ENCODE measurements at places on chromosomes 1 and 21.

DNA sequence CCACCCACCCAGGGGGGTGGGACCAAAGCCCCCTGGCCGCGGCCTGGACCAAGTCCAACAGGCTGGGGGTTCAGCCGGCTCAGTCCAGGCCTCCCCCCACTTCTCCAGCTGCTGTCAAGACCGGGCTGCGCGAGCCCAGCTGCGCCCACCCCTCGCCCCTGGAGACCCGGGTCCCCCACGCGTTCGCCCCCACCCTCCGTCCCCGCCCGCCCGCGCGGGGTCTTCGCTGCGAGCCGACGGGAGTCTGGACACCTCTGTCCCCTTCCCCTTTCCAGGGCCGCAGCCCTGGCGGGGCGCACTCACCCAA lies 253 bp downstream of the RAP1GAP start:
- no peak for DNase-seq

- peak; percentile 50 for DNase-seq
Observed at GRCh38 chr1:176949033-176949662, 215.4 kb downstream of the ASTN1 start.

- no peak for DNase-seq
Observed at GRCh38 chr1:206025283-206025820, 1.7 kb upstream of the CTSE start.

- DNase-seq = no peak
Observed at GRCh38 chr1:214277704-214278635, 3.0 kb upstream of the SMYD2 start.

- DNase-seq = no peak
Observed at GRCh38 chr21:25373126-25374082, 233.9 kb downstream of the MRPL39 start.

DNA sequence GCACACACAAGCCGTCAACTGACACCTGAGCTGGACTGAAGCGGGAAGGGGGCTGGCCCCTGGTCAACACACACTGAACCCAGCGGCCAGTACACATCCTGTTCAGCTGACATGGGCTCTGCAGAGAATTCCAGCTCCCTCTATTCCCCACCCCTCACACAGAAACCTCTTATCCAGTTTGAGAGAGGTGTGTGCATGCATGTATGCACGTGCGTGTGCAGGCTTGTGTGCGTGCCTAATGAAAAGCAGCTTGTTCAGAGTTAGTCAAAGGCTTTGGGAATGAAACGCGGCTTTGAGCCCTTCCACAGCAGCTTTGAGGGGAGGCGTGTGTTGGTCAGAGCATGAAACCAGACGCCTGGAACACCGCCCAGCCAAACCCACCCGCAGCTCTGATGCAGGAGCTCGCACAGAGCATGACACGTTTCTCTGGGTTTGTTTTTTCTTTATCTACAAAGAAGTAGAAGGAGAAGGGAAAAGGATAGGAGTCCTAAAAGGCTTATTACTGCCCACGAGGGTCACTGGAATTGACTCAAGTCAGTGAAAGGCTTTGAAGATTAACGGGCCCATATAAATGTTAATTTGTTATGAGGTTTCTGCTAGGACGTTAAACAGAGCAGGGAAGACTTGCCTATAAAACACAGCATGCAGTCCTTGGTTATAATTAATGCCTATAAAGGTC lies 184.2 kb downstream of the ETS2 start:
- DNase-seq = no peak

- peak; percentile 20 for DNase-seq
Observed at GRCh38 chr1:235442788-235443429, 61.3 kb downstream of the B3GALNT2 start.

DNA sequence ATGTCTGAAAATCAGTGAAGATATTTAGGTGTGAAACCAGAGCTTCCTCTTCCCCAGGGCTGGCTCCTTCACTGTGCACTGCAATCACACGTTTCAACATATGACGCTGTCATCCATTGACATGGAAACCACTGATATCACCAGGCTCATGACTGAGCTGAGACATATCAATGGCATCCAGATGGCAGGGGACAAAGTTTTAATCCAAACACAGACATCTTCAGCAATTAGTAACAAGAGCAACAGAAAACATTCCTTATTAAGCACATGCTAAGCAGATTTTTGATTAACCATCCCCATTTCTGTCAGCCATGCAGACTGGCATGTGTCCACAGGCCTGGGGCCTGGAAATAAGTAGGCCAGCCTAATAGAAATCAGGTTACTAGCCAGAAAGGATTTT lies 108.0 kb upstream of the ADAR start:
- no peak for DNase-seq

DNA sequence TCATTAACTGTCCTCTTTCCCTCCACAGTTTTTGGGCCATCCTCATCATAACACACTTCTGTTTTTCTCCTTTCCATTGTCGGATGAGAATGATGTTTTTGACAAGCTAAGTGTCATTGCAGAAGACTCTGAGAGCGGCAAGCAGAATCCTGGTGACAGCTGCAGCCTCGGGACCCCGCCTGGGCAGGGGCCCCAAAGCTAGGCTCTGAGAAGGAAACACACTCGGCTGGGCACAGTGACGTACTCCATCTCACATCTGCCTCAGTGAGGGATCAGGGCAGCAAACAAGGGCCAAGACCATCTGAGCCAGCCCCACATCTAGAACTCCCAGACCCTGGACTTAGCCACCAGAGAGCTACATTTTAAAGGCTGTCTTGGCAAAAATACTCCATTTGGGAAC lies 28.6 kb upstream of the IFNAR1 start:
- no peak for DNase-seq

DNA sequence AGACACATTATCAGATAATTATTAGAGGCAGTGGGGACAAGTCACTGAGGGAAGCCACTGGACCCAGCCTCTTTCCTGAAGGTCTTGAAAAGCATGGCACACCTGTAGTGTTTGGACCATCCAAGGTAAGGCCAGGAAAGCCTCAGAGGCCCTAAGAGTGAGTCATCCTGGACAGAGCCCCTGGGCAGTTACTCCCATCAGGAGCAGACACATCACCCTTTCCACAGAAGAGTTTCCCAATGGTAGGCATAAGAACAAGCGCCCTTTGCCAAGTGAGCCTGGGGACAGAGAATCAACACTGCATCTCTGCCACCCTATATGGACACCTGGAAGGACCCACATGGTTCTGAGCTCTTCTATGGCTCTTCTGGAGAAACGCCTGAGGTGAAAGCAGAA lies 136.0 kb downstream of the PLXNA2 start:
- no peak for DNase-seq

DNA sequence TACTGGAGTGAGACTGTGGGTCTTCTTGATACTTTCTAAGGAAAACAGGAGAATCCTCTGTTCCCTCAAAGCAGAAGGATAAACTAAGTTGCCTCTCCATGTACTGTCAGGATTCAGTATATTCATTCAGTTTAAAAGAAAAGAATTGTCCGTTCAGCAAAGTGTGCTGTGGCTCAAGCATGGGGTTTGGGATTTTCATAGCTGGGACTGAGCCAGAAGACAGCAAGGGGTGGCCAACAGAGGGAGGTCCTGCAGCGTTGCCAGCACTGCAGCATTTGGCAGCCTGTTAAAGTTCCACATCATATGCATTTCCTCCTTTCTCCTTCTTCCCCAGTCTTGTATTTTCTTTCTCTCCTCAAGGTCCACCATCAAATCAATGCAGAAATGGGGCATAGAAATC lies 75.1 kb downstream of the DTL start:
- DNase-seq = no peak

DNA sequence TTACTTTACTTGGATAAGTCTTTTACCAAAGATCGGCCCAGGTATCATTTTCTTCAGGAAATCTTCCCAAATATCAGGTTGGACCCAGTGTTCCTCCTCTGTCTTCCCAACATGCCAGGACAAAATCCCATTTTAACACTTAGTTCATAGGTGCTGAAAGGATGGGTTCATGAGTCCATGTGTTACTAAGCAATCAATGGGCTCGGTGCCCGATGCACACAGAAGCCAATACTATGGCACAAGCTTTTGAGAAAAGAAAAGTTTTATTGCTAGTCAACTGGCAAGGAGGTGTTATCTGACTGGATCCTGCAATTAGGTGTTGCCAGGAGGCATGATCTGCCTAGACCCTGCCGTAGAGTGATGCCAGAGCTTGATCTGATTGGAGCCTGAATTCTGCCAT lies 133.3 kb upstream of the SLC44A3 start:
- DNase-seq = no peak

DNA sequence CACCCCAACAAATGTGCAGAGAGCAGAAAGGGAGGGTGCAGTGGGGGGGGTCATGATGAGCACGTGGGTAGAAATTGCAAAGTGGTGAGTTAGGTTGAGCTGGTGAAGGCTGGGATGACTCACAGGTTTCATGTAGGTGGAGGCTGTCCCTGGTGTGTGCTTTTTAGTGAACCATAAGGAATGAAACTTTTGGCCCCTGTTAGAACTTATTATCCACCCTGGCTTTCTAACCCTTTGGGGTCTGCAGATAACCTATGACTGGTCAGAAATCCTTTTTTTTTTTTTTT lies 46.9 kb downstream of the DOP1B start:
- DNase-seq = peak; percentile 72

DNA sequence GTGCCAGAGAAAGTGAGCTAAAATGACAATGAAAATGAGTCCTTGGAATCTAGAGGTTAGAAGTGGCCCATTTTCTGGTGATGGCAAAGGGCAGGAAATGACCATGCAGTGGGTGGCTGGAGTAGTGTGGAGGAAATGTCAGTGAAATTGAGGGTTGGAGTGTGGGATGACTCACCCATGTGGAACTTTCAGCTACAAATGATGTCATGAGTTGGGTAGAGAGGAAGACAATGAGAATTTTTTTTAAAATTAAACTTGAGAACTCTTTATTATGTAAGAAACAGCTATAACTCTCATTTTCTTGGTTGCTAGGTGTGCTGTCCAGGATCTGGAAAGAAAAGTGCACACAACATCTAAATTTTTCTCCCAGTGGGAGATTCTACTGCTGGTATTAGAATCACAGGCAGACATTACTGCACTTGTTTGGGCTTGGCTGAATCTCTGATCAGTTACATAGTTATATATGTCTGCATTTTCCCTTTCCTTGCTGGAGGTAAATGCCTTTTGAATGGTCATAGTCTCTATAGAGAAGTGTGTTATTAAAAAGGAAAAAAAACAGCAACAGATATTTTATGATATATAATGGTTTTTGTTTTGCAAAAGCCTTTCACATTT lies 56.8 kb upstream of the GNG12 start:
- peak; percentile 27 for DNase-seq

DNA sequence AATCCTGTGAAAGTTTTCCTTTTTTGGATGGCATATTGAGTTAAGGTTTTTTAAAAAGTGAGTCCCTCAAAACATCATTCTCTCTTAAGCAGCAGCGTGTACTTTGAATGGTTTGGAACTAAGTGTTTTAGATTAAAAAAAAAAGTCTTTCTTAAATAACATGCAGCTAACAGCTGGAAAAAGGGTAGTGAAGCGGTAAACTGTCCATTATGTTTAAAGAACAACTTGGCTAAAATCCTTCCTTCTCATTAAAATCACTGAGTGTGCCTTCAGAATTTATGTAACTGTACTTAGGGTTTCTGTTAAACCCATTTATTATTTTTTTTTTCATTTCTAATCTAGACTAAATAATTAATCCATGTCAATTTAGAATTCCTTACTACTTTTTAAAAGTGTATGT lies 254.2 kb upstream of the ADAMTS5 start:
- DNase-seq = no peak

DNA sequence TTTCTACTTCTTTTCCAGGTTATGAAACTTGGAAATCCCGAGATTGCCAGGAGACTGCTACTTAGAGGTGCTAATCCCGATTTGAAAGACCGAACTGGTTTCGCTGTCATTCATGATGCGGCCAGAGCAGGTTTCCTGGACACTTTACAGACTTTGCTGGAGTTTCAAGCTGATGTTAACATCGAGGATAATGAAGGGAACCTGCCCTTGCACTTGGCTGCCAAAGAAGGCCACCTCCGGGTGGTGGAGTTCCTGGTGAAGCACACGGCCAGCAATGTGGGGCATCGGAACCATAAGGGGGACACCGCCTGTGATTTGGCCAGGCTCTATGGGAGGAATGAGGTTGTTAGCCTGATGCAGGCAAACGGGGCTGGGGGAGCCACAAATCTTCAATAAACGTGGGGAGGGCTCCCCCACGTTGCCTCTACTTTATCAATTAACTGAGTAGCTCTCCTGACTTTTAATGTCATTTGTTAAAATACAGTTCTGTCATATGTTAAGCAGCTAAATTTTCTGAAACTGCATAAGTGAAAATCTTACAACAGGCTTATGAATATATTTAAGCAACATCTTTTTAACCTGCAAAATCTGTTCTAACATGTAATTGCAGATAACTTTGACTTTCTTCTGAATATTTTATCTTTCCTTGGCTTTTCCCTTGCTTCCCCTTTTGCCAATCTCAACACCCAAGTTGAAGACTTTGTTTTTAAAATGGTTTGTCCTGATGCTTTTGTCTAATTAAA lies 4.0 kb downstream of the CDKN2C start:
- DNase-seq = no peak

GRCh38 chr1:46687093-46687659 lies 15.5 kb downstream of the TEX38 start:
- no peak for DNase-seq

- no peak for DNase-seq
Observed at GRCh38 chr1:59422921-59423575, 126.2 kb downstream of the FGGY start.

- DNase-seq = no peak
Observed at GRCh38 chr1:25198663-25199252, 33.5 kb downstream of the SYF2 start.

DNA sequence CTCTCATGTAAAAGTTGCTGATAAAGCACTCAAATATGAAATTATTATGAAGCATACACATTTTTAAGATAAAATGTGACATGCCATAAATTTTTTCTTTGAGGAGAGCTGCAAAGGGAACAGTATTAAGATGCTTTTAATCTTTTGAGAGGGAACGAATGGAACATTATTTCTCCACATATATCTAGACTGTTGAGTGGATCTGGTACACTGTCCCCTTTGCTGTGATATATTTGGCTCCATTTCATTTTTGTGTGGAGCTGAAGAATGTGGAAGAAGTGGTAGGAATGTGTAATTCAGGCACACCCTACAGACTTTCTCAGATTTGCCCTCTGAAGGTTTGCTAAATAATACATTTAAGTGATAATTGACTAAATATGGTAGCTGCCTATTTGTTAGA lies 31.7 kb downstream of the PGM1 start:
- DNase-seq = no peak

- no peak for DNase-seq
Observed at GRCh38 chr1:211703812-211704537, 28.6 kb upstream of the NEK2 start.

DNA sequence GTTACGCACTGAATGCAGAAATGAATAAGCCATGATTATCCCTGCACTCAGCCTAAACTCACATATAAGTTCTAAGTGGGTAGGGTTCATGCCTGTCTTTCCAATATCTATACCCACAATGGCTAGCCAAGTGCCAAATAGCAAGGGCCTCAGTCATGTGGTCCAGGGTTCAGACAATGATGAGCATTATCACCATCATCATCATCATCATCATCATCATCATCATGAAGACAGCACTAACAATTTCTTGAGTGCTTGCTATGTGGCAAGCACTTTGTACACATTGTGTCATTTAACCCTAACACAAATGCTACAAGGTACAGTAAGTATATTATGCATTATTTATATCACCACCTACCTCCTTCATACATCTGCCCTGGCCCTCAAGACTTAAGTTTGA lies 500.0 kb downstream of the AGBL4 start:
- DNase-seq = no peak
